ENCODE measurements at places on chromosomes 16 and 17.

DNA sequence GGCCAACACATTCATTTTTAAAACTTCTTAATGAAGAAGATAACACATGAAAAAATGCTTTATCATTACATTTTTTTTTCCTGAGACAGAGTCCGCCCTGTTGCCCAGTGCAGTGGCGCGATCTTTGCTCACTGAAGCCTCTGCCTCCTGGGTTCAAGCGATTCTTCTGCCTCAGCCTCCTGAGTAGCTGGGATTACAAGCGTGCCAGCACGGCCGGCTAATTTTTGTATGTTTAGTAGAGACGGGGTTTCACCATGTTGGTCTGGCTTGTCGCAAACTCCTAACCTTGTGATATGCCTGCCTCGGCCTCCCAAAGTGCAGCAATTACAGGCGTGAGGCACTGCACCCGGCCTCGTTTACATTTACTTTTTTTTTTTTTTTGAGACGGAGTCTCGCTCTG is 13.2 kb downstream of the HBQ1 start:
- H3K4me3 ChIP-seq = no peak overlapping the region
- peaks cover 16% of the 10 kb centered on the region for H3K36me3 ChIP-seq
- DNase-seq = no peak
- H3K27me3 ChIP-seq = no peaks in the 10 kb centered on the region

DNA sequence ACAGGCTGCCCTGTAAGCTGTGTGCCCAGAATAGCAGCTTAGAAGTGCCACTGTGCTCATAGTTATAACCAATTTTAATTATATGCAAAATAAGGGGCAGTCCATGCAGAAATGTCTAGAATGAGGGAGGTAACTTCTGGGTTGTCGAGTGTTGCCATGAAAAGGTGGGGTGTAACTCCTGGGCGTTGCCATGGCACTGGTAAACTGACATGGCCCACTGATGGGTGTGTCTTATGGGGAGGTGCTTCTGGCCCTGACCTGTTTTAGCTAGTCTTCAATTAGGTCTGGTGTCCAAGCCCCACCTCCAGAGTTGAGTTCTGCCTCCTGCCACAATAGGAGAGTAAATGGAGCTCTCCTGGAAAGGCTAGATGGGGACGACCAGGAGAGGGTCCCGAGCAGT is 120.6 kb downstream of the SALL1 start:
- no peak for DNase-seq
- H3K36me3 ChIP-seq = no peaks in the 10 kb centered on the region
- no peaks in the 10 kb centered on the region for H3K4me1 ChIP-seq
- no peak overlapping the region for H3K4me3 ChIP-seq
- no peaks in the 10 kb centered on the region for H3K27me3 ChIP-seq

GRCh38 chr16:3640207-3640606 is 14.3 kb upstream of the DNASE1 start:
- no peak overlapping the region for H3K27ac ChIP-seq
- no peaks in the 10 kb centered on the region for H3K27me3 ChIP-seq
- H3K4me1 ChIP-seq = no peaks in the 10 kb centered on the region
- no peak overlapping the region for H3K4me3 ChIP-seq
- H3K36me3 ChIP-seq = no peaks in the 10 kb centered on the region

DNA sequence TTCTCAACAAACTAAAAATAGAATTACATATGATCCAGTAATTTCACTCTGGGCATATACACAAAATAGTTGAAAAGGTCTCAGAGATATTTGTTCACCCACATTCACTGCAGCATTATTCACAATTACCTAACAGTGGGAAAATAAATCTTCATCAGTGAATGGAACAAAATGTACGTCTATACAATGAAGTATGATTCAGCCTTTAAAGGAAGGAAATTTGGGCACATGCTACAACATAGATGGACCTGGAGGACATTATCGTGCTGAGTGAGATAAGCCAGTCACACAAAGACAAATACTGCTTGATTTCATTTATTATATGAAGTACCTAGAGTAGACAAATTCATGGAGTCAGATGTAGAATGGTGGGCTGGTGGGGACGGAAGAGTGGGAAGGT is 47.0 kb downstream of the MFSD11 start:
- DNase-seq = no peak
- peaks cover 50% of the 10 kb centered on the region for H3K36me3 ChIP-seq
- no peak overlapping the region for H3K4me3 ChIP-seq
- no peak overlapping the region for H3K27ac ChIP-seq
- H3K4me1 ChIP-seq = peaks cover 3% of the 10 kb centered on the region
- no peaks in the 10 kb centered on the region for H3K27me3 ChIP-seq

GRCh38 chr17:18381953-18382245 is 4.3 kb downstream of the EVPLL start:
- H3K4me3 ChIP-seq = no peak overlapping the region
- H3K36me3 ChIP-seq = no peaks in the 10 kb centered on the region
- no peak for DNase-seq
- peaks cover 28% of the 10 kb centered on the region for H3K27me3 ChIP-seq

DNA sequence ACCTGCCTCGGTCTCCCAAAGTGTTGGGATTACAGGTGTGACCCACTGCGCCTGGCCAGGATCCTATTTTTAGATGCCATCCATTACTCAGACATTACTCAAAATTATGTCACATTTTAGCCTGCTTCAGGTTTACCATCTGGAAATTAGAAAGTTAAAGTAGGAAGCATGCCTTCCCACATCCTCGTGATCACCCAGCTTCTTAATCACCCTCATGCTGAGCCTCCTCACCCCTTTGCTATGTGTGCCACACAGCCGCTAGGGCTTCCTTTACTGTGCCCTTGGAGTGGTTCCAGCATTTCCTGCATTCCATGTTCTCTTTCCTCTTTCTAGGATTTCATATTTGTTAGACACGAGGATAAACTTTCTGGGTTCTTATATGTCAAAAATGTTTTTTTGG is 9.3 kb downstream of the ADORA2B start:
- no peak overlapping the region for H3K27ac ChIP-seq
- no peaks in the 10 kb centered on the region for H3K36me3 ChIP-seq
- no peaks in the 10 kb centered on the region for H3K4me1 ChIP-seq
- no peaks in the 10 kb centered on the region for H3K27me3 ChIP-seq
- no peak for DNase-seq
